ENCODE measurements at places on chromosomes 2 and 18. TPM values are rescaled to one million over a fixed set of nuclear protein-coding genes. Genes with fewer than 3 reads are reported as not detected.

CCDC74A gene
- 1.1 TPM for total RNA-seq

GRCh38 chr18:58102018-58102417, 58.0 kb downstream of the NEDD4L start:
- no peak for DNase-seq

FBXO41 gene
- total RNA-seq = 0.50 TPM

- peak; percentile 67 for DNase-seq
Observed at GRCh38 chr2:27765621-27766286, 5.8 kb upstream of the MRPL33 start.

- DNase-seq = no peak
Observed at GRCh38 chr2:3638456-3638810, 19.6 kb upstream of the ALLC start.

UGT1A3 gene
- not detected for total RNA-seq

DSC2 gene
- 16.4 TPM for total RNA-seq

RAD51AP2 gene
- total RNA-seq = 0.25 TPM

- DNase-seq = no peak
Observed at GRCh38 chr2:67772216-67773170, 290.3 kb downstream of the C1D start.

DUSP28 gene
- total RNA-seq = 3.5 TPM

LDLRAD4 gene
- 41.7 TPM for total RNA-seq

GRCh38 chr18:12329125-12329698, 21.2 kb downstream of the TUBB6 start:
- no peak for DNase-seq

DNA sequence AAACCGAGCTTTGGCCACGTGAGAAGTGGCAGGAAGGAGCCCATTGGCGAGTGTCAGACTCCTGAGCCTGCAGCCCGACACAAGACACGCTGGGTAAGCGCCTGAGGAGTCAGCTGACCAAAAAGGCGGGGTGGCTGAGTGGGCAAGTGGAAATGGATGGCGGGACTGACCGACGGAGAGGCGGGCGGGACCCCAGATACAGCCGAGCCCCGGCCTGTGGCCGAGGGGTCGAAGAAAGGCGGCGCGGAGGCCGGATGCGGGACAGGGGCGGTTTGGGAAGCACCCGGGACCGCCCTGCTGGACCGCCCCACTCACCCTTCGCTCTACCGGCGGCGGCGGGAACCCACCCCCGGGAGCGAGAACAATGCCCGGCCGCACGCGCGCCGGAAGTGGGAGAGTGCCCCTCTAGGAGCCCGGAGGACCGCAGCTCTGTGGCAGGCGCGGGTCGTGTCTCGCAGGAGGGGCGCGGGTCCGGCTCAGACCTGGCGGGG, 22.8 kb downstream of the ZSCAN30 start:
- peak; percentile 75 for DNase-seq

DNA sequence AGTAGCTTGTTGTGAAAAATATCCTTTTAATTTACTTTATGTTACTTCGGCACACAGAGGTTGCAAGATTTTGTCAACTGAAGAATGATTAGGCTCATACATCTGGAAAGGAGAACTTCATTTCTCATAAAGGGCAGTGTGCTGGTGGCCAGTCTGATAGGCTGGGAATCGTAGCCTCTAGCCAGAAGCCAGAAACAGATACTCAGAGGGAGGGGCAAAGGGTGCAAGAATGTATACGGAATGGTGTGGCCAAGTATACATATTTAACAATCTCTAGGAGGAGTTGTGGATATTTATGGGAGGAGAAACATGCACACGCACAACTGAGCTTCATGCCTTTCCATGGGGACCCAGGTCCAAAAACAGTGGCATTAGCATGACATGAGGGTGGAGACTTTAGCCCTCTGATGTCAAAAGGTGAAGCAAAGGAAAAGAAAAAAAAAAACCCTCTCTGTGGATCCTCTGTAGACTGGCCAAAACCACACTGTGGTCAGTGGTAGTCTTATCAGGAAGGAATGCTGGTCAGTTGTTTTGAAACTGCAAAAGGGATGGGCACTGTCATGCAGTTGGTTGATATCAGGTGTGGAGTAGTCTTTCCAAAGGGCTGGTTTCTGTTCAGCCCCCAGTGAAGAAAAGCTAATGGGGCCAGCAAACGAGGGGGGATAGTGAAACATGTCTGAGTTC, 34.9 kb upstream of the APCDD1 start:
- DNase-seq = no peak
